ENCODE measurements at places on chromosomes 4 and X.

GRCh38 chr4:48490012-48490679, at the start of gene ZAR1:
TSS of gene ZAR1 (plus strand) at chr4:48490252. CDS start at chr4:48490292, 40 bp downstream.
- DNase-seq: no peak

DNA sequence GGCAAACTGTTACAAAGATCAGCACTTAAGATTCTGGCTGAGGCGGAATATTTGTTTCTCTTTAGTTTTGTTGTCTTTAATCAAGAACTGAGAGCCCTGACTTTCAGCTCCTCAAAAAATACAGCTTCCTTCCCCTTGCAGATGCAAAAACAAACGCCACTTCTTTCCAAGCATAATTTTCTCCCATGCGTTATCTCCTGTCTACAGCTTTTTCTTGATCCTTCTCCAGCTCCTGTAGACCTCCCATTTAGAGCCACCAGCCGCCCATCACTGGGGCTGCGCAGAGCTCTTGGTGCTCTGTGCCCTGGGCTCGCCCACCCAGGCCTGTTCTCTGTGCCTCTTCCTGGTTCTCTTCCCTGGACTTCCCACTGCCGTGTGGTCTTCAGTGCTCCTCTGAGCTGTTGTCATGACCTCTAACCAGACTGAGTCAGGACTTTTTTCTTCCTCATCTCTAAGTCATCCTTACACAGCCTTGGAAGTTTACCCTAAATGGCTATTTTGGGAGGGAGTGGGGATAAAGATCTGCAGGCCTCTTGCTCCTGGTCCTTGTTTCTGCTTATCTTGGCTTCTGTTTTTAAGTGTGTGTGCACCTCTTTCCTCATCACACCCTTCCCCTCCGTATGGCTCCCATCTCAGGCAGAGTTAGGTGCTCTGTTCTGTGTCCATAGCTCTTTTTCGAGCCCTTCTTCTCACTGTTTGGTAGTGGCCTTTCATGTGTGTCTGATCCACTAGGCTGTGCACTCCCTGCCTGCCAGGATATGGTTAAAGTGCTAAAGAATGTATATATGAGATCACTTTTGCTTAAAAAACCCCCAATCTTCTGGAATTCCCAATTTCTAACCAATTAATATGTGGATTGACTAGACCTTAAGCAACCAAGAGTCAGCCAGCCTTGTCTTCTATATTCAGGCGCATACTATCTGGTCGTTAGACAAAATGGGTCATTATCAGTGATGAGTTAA, 122.5 kb downstream of the PTTG2 start:
- no peak for DNase-seq

- DNase-seq: no peak
Measured at GRCh38 chr4:110154582-110154981, 43.8 kb downstream of the ELOVL6 start.

- no peak for DNase-seq
Measured at GRCh38 chr4:181166742-181167399, 1076.3 kb upstream of the TENM3 start.
